Left cardiac atrium (tissue), 4 donors: ENCODE measurements at places on chromosomes 6 and 20. TPM values are rescaled to one million over a fixed set of nuclear protein-coding genes. Genes with fewer than 3 reads are reported as not detected.
A peak's percentile ranks its signal among the peaks of the same experiment; 100 is the strongest.

DNA sequence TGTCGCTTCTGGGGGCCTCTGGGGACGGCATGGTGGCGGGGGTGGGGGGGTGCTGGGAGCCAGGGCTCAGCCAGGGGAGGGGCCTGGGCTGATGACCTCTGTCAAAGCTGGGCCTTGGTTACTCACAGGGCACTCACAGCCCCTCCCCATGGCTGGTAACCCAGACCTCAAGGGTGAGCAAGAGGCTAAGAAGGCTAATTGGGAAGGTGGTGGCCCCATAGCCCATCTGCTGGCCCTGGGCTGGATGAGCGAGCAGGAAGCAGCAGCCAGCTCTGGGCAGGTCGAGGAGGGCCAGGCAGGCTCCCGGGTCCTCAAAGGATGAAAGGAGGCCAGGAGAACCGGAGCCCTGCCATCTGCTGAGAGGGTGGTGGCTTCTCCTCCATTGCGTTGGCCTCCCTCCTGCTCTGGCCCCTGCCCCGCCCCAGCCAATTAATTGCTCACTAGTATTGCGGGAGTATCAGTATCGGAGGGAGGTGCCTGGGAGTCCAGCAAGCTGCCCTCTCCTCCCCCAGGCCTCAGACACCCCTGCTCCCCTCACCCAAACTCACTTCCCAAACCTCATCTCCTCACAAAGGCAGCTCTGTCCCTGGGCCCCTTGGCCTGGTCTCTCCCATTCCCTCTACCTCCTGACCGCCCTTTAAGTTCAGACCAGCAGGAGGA, 1.0 kb upstream of the CDSN start:
- DNase-seq = no peak

DNA sequence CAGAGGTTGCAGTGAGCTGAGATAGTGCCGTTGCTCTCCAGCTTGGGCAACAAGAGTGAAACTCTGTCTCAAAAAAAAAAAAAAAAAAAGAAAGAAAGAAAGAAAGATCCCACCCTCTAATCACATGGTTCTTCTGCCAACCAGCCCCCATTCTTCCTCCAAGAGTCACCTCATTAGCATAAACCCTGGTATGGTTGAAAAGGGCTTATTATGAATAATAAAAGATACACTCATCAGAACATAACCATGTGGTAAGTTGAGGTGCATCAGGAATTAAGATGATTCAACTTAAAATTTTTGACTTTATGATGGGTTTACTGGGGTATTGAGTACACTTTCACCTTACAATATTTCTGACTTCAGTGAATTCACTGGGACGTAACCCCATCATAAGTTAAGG, 793 bp upstream of the TRIM40 start:
- no peak for DNase-seq

MUC22 gene
- not detected for total RNA-seq

- DNase-seq = peak; percentile 74
These were observed 24.5 kb downstream of the YTHDF1 start for GRCh38 chr20:63191400-63191799.

- no peak for DNase-seq
These were observed 32.3 kb downstream of the C20orf203 start for GRCh38 chr20:32641464-32641863.

- DNase-seq = no peak
These were observed 200.1 kb downstream of the FARS2 start for GRCh38 chr6:5461365-5461764.

MDFI gene
- total RNA-seq = 9.2 TPM

CHMP4B gene
- 82.2 TPM for total RNA-seq

- no peak for DNase-seq
These were observed 210.4 kb downstream of the CENPW start for GRCh38 chr6:126550323-126550722.

GRCh38 chr20:2397091-2397490, 16.4 kb downstream of the TGM6 start:
- DNase-seq = no peak

- DNase-seq = no peak
These were observed 20.2 kb upstream of the PAQR8 start for GRCh38 chr6:52341561-52342260.

DNA sequence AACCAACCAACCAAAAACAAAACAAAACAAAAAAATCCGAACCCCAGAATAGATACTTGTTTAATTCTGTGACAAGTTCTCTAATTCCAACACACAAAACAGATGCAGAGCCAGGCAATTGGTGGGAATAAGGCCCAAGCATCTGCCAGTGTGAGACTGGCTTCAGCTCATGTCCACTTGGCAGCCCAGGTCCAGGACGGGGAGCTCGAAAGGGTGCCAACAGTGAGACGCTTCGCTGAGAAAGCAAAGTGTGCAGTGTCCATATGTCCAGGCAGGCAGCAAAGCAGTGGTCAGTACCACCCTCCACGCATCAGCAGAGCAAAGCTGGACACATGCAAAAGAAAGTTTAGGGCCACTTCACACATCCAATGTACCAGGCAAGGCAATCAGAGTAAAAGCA, 102.9 kb downstream of the RALGAPA2 start:
- DNase-seq = no peak

- no peak for DNase-seq
These were observed 1027.2 kb upstream of the GJE1 start for GRCh38 chr6:141105481-141105880.

DNA sequence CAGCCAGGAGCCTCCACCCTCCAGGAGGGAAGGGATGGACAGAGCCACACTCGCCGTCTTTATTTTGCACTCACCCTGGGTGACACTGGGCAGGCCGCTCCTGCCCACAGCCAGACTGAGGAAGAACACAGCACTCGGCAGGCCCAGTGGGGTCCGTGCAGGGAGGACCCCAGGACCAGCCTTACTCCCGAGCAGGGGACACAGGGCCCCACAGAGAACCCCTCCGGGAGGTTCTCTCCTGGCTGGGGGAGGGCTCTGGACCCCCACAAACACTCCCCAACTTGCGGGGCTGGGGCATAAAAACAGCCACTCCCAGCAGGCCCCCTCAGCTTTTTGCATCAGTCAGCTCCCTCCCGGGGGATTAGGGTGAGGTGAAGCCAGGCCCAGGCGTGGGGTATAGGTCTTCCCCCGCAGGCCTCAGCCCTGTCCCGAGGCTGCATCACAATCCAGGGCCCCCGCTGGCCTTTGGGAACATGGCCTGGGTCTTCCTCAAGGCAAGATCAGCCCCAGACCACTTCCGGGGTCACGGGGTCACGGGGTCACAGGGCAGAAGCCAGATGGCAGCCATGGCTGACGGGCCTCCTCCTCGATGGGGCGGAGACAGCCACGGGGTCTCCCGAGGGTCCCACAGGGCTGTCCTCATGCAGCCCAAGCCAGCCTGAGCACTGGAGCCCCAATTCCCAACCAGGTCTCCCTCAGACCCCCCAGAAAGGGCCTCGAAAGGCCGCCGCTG, 3.2 kb downstream of the TNFRSF6B start:
- DNase-seq = peak; percentile 31

TINAG gene
- 0.12 TPM for total RNA-seq

- DNase-seq = no peak
These were observed 189.4 kb upstream of the ECI2 start for GRCh38 chr6:4324746-4325145.

RHAG gene
- total RNA-seq = 0.60 TPM

DNA sequence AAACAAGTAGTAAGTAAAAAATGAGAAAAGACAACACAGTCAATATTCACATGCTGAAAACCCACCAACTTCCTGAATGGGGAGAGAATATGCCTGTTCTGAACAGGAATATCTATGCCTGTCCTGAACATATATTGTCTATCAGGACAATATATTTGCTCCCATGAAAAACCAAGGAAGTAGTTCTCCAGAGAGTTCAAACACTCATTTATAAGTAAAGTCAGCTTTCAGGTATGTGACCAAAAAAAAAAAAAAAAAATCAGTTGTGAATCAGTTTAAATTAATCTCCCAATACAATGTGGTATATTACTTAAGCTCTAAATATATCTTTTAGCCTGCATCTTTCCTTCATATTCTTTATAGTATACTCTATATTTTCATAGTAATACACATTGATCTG, 119.5 kb downstream of the MYB start:
- DNase-seq = no peak

DNA sequence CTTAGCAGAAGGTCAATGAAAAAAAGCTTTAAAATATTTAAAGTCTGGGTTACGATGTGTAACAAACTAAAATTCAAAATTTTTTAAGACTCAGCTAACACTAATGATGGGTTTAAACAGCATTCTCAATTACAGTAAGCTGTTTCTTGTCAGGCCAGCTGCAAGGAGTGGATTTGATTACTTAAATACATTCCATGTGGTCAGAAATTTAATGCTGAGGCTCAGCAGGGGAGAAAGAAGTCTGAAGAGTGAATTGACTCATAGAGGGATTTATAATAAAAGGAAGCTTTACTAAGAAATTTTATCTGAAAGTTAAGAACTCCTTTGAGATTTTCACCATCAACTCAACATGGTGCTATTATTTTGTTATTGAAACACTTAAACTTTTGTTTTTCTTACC, 398.6 kb downstream of the KHDRBS2 start:
- DNase-seq = no peak

GRCh38 chr6:150717419-150717818, 117.7 kb downstream of the PLEKHG1 start:
- no peak for DNase-seq

DNA sequence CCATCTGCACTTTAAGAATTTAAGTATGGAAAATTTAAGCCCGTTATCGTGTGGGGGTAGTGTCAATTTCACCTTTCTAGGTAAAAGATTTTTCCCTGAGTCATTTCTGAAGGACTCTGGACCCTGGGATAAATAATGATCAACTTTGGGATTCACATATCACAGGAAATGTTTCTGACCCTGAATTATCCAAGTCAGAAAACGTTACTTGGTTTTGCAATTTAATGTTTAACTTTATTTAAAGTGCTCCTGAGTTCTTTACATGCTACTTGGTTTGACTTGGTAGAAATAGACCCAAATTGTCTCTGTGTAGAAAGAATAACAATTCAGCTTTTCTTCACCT, 1.5 kb upstream of the SLC17A3 start:
- no peak for DNase-seq

ANKRD66 gene
- total RNA-seq = not detected

DNA sequence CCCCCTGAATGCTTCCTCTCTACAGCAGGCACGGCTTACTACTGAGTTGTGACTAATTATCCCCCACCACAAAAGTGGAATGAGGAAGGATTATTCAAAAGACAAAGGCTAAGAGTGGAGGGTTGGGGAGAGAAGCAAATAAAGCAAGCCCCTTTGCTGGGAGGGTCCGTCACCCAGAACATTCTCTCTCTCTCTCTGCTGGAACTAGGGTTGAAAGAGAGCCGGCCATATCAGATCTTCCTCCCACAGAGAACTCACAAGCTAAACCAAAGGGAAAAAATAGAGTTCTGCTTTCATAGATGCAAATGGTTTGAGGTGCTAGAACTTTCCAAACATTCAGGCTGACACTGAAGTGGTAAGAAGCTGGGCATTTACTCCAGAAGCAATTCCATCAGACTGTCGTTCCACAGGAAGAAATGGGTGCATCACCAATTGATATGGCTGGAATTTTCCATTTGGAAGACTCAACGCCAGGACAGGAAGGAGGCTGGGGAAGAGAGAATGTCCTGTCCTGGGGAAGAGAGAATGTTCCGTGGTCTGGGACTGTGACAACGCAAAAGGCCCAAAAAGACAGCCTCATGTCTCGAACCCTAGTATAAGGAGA, 7.9 kb downstream of the ZMYND8 start:
- no peak for DNase-seq
